ENCODE measurements at places on chromosomes 3 and 15. TPM values are rescaled to one million over a fixed set of nuclear protein-coding genes. Genes with fewer than 3 reads are reported as not detected.

NEIL1 gene
- 30.2 TPM for total RNA-seq

SLC27A2 gene
- 2.5 TPM for total RNA-seq

GALNT15 gene
- 6.6 TPM for total RNA-seq

ASTE1 gene
- total RNA-seq = 13.0 TPM

SLC15A2 gene
- 13.8 TPM for total RNA-seq

SERPINI2 gene
- not detected for total RNA-seq

CADPS gene
- total RNA-seq = 21.6 TPM

PRC1 gene
- 104 TPM for total RNA-seq

CCNB2 gene
- 54.2 TPM for total RNA-seq

STAC gene
- total RNA-seq = 7.1 TPM

CRABP1 gene
- 0.74 TPM for total RNA-seq

Measured in testis (tissue), 5 donors.